ENCODE measurements at places on chromosomes 2 and 18. TPM values are rescaled to one million over a fixed set of nuclear protein-coding genes. Genes with fewer than 3 reads are reported as not detected.

Gene WDR12
- 86.1 TPM for total RNA-seq

DNA sequence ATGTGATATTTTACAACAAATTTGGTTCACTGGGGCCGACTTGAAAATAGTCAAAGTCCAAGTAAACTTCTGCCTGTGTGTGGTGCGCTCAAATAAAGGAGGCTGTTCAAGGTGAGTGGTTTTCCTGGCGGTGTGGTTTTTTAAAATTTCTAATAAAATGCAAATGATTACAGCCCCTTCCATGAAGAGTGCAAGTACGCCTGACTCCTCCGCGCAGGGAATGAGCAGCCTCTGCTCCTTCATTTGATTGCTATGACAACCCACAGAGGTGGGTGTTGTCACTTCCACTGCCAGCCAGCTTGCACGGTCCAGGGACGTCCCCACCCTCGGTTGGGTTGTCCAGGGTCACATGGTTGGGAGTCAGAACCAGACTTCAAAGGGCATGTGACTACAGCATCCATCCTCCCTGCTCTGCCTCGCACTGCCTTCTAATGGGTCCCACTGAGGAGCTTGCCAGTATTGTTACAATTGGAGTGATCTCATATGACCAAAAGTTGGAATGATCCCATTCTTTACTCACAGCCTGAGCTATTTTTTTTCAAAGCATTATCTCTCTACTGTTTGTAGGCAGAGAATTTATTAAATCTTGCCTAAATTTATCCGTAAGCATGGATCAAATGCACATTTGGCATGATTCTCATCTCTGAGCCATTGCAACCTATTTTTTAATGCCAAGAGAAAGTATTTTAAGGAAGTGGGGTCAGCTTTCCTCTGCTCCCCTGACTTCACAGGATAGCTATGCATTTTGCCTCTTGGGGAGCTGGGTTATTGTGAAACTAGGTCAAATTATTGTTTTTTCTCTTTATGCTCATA is 121.3 kb downstream of the AGAP1 start:
- DNase-seq, result no peak
- H3K4me3 ChIP-seq, result no peak overlapping the region
- H3K36me3 ChIP-seq, result no peaks in the 10 kb centered on the region
- no peak overlapping the region for H3K27ac ChIP-seq

Gene FIGN
- not detected for total RNA-seq

GRCh38 chr2:129233751-129234406 is 745.6 kb upstream of the RAB6C start:
- no peaks in the 10 kb centered on the region for H3K4me1 ChIP-seq
- no peak for DNase-seq
- H3K27me3 ChIP-seq, result no peaks in the 10 kb centered on the region
- H3K4me3 ChIP-seq, result no peak overlapping the region

DNA sequence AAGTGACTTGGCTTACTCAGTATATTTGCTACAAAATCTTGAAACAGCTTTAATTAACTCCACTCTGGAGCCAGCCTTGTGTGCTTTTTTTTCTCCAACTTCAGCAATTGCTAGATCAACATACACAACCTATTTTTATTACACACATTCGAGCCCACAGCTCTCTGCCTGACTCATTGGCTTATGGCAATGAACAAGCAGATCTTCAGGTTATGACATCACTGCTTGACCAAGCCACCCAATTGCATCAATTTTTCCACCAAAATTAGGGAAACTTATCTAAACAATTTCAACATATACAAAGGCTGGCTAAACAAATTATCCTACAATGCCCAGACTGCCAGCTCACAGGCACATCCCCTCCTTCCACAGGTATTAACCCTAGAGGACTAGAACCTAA is 39.6 kb upstream of the PDK1 start:
- peaks cover 24% of the 10 kb centered on the region for H3K36me3 ChIP-seq
- no peak overlapping the region for H3K4me3 ChIP-seq
- H3K27ac ChIP-seq, result no peak overlapping the region

DNA sequence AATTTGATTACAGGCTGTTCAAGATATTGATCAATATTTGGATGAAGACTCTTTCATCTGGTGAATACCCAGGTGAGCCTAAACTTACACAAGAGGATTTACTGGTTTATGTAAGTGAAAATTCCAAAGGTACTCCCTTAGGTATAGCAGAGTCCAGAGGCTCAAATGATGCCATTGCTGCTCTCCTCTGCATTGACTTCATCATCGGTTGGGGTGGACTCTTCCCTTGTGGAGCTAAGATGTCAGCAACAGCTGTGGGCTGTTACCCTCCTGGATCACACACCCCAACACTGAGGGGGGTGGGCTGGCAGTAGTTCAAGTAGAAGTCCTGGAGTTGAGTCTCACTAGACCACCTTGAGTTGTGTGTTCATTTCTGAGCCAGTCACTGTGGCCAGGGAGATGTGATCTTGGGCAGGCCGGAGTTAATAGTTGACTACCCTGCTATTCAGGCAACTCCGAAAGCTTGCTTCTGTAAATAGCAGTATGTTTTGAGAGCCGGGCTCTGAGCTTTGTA is 236.9 kb downstream of the PTPRM start:
- no peaks in the 10 kb centered on the region for H3K27me3 ChIP-seq
- no peaks in the 10 kb centered on the region for H3K4me1 ChIP-seq
- no peak for DNase-seq
- H3K27ac ChIP-seq, result no peak overlapping the region
- no peaks in the 10 kb centered on the region for H3K36me3 ChIP-seq
- no peak overlapping the region for H3K4me3 ChIP-seq

DNA sequence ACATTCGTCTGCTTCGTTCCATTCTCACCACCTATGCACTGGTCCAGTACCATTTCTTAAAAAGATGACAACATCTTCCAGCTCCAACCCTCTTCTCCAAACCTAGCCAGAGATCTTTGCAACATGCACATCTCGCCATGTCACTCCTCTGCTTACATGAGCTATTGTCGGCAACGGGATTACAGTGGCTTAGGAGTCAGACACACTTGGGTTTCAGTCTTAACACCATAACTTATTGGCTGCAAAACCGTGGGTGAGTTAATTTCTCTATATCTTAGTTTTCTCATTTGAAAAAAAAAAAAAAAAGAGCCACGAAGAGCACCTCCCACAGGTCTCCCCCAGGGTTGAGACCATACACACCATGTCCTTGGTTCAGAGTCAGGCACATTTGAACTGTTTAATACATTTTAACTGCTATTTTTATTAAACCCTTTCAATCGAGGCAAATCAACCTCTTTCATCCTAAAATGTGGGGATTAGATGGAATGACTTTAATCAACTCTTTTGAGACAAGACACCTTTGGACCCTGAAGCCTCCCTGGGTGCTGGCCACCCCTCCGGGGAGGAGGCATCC is 889 bp downstream of the ANKRD29 start:
- H3K36me3 ChIP-seq, result no peaks in the 10 kb centered on the region
- H3K27me3 ChIP-seq, result peaks cover 24% of the 10 kb centered on the region
- H3K27ac ChIP-seq, result no peak overlapping the region
- DNase-seq, result peak; percentile 17
- H3K4me1 ChIP-seq, result peaks cover 16% of the 10 kb centered on the region
- H3K4me3 ChIP-seq, result peak overlapping the region; percentile 67

DNA sequence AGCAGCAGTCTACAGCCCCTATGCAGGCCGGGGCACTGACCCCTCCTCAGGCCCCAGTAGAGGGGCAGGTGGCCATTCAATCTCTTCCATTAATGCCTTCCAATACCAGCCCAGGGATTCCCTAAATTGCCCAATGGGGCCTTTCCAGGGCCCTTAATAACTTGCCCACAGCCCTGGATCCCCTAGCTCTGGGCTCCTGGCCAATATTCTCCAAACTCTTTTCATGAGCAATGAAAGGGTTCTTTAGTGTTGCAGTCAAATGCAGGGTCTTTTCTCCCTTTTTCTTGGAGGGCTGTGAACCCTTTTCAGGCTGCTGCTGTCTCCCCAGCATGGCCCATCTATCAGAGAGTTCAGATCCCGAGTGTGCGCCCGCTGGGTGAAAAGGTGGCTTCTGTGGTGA is 41.3 kb upstream of the SLC1A4 start:
- no peak overlapping the region for H3K4me3 ChIP-seq
- H3K4me1 ChIP-seq, result peaks cover 27% of the 10 kb centered on the region
- DNase-seq, result no peak

Gene LYG1
- total RNA-seq, result 0.29 TPM

DNA sequence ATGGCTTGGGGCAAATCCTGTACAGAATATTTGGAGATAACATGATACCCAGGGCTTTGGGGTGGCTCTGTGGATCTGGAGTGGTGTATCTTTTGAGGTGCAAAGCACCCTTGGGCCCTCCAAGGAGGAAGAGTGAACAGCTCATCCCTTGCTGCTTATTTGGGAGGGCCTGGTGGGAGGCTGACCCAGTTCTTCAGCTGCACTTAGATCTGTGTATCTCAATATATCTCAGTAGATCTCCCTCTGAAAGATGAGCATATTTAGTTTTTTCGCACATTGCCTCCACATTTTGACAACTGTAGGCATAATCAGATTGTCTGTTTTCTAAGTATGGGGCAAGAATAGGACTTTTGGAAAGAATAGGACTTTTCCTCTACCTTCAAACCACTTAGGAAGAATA is 2.8 kb downstream of the TRIM54 start:
- no peak for DNase-seq
- H3K27ac ChIP-seq, result no peak overlapping the region
- no peak overlapping the region for H3K4me3 ChIP-seq
- H3K27me3 ChIP-seq, result peaks cover 18% of the 10 kb centered on the region

DNA sequence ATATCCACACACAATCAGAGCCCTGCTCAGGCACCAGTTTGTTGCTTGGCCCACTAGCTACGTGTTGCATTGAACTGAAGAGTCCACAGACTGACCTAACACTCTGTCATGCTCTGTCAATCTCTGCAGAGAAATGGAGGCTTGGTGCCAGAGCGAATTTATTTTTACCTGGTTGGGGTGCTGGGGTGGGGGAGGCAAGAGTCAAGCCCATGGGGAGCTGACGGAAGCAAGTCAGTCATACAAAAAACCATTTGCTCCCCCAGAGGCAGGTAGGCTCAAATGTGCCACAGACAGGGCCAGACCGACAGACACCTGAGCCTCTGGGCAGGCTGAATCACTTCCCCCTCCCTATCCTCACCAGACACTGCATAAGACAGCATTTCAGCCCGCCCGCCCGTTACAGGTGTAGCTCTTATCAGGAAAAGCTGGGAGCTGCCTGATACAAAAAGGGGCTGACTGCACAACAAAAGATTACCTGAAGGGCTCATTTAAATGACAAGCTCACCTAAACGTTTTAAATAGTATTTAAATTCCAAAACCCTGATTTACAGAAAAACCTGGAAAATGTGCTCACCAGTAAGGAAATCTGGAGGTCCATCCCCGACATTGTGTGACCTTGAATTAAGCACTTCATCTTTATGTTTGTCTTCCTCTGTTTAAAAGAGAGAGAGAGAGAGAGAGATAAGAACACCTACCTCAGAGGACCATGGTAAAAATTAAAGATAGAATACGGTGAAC is 2.1 kb upstream of the PCBP1 start:
- DNase-seq, result peak; percentile 79
- H3K4me1 ChIP-seq, result peaks cover 44% of the 10 kb centered on the region
- H3K27me3 ChIP-seq, result peaks cover 3% of the 10 kb centered on the region
- H3K4me3 ChIP-seq, result peak overlapping the region; percentile 97
- peak overlapping the region; percentile 100 for H3K27ac ChIP-seq

Gene TMEM163
- total RNA-seq, result not detected

GRCh38 chr2:1659951-1660565 is 84.3 kb downstream of the PXDN start:
- H3K36me3 ChIP-seq, result no peaks in the 10 kb centered on the region
- no peak for DNase-seq
- H3K27me3 ChIP-seq, result peaks cover 12% of the 10 kb centered on the region

Gene RBBP8
- total RNA-seq, result 65.3 TPM

GRCh38 chr2:128115921-128116623 is 25.1 kb downstream of the UGGT1 start:
- H3K4me3 ChIP-seq, result no peak overlapping the region
- H3K4me1 ChIP-seq, result no peaks in the 10 kb centered on the region
- H3K27ac ChIP-seq, result no peak overlapping the region
- H3K36me3 ChIP-seq, result peaks cover 24% of the 10 kb centered on the region
- H3K27me3 ChIP-seq, result no peaks in the 10 kb centered on the region

- H3K4me1 ChIP-seq, result no peaks in the 10 kb centered on the region
- no peaks in the 10 kb centered on the region for H3K36me3 ChIP-seq
- no peak overlapping the region for H3K27ac ChIP-seq
- no peak for DNase-seq
Observed at GRCh38 chr18:74229891-74230290, 61.9 kb downstream of the CYB5A start.

Gene ANKRD44
- total RNA-seq, result 125 TPM

- peaks cover 18% of the 10 kb centered on the region for H3K4me1 ChIP-seq
- H3K27me3 ChIP-seq, result no peaks in the 10 kb centered on the region
- no peak for DNase-seq
- peaks cover 5% of the 10 kb centered on the region for H3K36me3 ChIP-seq
- H3K27ac ChIP-seq, result no peak overlapping the region
- H3K4me3 ChIP-seq, result no peak overlapping the region
Observed at GRCh38 chr18:56641714-56642337, 3.4 kb upstream of the TXNL1 start.

DNA sequence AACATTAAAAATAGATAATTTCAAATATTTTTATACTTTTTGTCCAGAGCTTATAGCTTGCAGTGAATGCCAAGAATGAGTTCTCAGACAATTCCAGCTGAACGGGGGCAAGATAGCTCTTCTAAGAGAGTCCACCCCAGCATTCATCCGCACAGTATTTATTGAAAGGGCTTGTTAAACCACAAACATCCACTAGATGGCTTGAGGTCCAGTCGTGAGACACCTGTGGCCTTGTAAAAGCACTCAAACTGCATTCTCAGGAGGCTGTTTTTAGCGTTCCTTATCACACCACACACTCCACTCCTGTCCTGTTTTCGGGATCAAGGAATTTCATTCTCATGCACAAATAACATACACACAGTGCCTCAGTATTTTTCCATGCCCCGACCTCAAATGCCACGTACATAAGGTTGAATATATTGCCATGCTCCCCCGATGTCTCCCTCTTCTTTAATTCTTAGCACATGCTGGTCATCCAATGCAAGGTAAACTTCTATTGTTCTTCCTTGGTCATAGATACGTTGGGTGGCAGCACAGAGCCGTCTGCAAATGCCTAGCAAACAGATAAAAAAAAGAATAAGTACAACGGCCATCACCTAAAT is 47.4 kb downstream of the DNAJC10 start:
- no peak overlapping the region for H3K27ac ChIP-seq
- H3K4me1 ChIP-seq, result peaks cover 3% of the 10 kb centered on the region
- H3K27me3 ChIP-seq, result no peaks in the 10 kb centered on the region
- peaks cover 49% of the 10 kb centered on the region for H3K36me3 ChIP-seq

Gene PCARE
- not detected for total RNA-seq

Gene NEB
- 0.14 TPM for total RNA-seq

DNA sequence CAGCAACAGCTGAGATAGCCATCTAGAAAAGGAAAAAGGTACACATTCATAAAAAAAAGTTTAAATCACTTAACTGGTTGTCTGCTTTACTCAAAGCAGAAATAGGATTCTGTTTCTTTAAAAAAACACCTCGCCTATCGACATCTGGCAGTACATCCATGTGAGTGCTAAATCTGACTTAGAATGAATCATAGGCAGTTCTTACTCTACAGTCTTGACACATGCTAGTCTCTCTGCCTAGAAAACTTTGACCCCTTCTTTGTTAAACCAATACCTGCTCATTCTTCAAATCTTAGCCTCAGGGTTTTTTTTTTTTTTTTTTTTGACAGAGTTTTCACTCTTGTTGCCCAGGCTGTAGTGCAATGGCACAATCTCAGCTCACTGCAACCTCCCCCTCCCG is 37.1 kb upstream of the GPR75 start:
- no peaks in the 10 kb centered on the region for H3K4me1 ChIP-seq
- H3K27ac ChIP-seq, result no peak overlapping the region
- no peak for DNase-seq

All from activated CD4-positive, alpha-beta memory T cell treated with anti-CD3 and anti-CD28 coated beads for 36 hours (primary cell).